ENCODE measurements at places on chromosomes 4 and X. TPM values are rescaled to one million over a fixed set of nuclear protein-coding genes. Genes with fewer than 3 reads are reported as not detected.
A peak's percentile ranks its signal among the peaks of the same experiment; 100 is the strongest.

- H3K27me3 ChIP-seq, result no peaks in the 10 kb centered on the region
- peak; percentile 88 for DNase-seq
- H3K36me3 ChIP-seq, result no peaks in the 10 kb centered on the region
- peaks cover 73% of the 10 kb centered on the region for H3K4me1 ChIP-seq
Observed at GRCh38 chr4:156977435-156978160, 6.0 kb upstream of the PDGFC start.

DNA sequence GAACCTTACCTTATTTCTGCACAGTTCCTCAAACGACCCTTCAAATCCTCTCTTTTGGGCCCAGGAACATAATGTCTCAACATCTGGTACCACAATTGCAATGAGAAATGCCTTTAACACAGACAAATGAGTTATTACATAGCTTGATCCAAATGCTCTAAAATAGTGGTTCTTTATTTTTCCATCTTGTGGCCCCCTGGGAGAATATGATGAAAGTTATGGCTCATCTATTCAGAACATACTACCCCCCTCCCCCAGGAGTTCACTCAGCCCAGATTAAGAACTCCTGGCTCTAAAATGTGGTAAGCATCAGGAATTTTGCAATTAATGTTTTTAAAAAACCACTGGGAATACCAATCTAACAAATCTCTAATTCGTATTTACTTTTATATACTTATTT lies 23.9 kb upstream of the CENPU start:
- H3K4me3 ChIP-seq, result no peak overlapping the region
- DNase-seq, result no peak
- no peaks in the 10 kb centered on the region for H3K27me3 ChIP-seq
- H3K4me1 ChIP-seq, result peaks cover 31% of the 10 kb centered on the region

- H3K36me3 ChIP-seq, result no peaks in the 10 kb centered on the region
- H3K4me3 ChIP-seq, result peak overlapping the region; percentile 86
- peaks cover 8% of the 10 kb centered on the region for H3K4me1 ChIP-seq
- DNase-seq, result peak; percentile 60
- peak overlapping the region; percentile 71 for H3K27ac ChIP-seq
- peaks cover 3% of the 10 kb centered on the region for H3K27me3 ChIP-seq
Observed at GRCh38 chr4:139734875-139735380, 69.3 kb downstream of the MGST2 start.

DNA sequence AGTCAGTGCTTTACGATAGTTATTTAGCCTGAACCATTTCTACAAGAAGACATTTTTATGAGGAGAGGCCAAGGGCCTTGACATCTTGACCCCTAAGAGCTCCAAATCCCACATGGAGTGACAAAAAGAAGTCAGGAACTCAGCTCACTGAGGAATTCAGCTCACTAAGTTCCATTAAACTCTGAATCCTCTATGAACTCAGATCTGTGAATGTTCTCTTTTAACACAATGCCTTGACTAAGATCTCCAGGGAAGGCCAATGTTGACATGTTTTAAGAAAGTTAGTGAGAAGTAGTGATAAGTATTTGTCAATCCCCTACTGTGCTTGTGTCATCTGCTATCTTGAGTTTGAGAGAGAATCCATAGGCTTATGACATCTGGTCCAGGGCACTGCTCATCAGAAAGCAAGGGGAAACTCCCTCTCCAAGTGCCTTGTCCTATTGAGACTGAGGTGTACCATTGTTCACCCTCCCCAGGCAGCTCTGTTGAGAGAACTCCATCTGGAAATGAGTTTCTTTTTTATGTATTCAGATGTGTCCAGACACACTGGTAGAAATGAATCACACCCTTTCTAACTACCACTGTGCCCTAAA lies 68.7 kb upstream of the PCDH19 start:
- no peak overlapping the region for H3K27ac ChIP-seq
- H3K4me3 ChIP-seq, result no peak overlapping the region
- no peaks in the 10 kb centered on the region for H3K27me3 ChIP-seq
- no peaks in the 10 kb centered on the region for H3K36me3 ChIP-seq
- no peaks in the 10 kb centered on the region for H3K4me1 ChIP-seq
- no peak for DNase-seq

DNA sequence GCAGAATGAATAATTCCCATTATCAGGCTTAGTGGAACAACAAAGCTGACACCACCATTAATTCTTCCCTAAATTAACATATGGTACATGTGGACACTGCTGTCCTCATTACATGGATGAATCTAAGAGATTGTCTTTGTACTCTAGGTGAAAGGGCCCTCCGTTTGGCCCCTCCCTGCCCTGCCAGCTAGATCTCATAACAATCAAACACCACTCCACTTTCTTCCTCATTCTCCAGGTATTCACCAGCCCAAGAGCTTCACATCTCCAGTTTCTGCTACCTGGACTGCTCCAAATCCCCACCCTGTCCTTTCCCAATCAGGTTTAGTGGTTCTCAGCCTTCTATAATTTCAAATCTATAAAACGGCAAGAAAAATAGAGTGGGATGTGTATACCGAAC lies 3.8 kb downstream of the HSD17B11 start:
- no peak for DNase-seq
- peak overlapping the region; percentile 8 for H3K27ac ChIP-seq
- H3K4me3 ChIP-seq, result no peak overlapping the region

DNA sequence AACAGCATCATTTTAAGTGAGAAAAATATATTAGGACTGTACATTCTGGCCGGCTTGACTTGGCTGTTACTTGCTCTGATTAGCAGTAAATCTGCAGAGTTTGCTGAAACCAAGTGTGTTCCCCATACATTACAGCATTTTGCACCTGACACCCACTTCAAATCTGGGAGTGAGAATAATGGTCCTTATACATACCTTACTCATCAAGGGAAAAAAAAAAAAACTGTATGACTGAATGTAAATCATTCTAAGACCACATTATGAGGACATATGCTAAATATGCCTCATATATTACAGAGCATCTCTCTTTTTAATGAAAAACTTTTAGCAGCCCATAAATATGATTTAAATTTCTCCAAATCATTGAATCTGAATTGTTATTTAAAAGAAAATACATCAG lies 406.7 kb downstream of the SPOCK3 start:
- H3K27ac ChIP-seq, result no peak overlapping the region
- H3K27me3 ChIP-seq, result no peaks in the 10 kb centered on the region
- H3K36me3 ChIP-seq, result no peaks in the 10 kb centered on the region
- no peak overlapping the region for H3K4me3 ChIP-seq

DNA sequence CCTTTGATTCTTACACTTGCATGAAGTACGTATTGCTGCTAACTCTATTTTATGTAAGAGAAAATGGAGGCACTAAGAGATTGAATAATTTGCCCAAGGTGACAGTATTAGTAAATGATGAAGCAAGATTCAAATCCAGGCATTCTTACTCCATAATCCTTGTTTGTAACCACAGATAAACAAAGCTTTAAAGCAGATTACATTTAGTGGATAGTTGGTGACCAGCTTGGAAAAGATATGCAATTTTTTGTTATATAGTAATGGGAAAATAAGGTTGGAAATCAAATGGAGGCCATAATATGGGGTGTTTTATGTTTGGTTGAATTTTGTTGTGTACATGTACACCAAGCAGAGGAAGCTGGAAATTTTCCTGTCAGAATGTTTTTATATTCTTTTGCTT lies 30.8 kb downstream of the MND1 start:
- H3K4me1 ChIP-seq, result peaks cover 12% of the 10 kb centered on the region
- DNase-seq, result no peak
- H3K27ac ChIP-seq, result no peak overlapping the region

- no peaks in the 10 kb centered on the region for H3K4me1 ChIP-seq
- H3K27ac ChIP-seq, result no peak overlapping the region
- H3K27me3 ChIP-seq, result no peaks in the 10 kb centered on the region
- H3K36me3 ChIP-seq, result 0 out of 2 replicates have a peak, but pooled peaks cover 4% of the 10 kb centered on the region
Observed at GRCh38 chr4:69831646-69832325, 28.2 kb downstream of the SULT1E1 start.

DNA sequence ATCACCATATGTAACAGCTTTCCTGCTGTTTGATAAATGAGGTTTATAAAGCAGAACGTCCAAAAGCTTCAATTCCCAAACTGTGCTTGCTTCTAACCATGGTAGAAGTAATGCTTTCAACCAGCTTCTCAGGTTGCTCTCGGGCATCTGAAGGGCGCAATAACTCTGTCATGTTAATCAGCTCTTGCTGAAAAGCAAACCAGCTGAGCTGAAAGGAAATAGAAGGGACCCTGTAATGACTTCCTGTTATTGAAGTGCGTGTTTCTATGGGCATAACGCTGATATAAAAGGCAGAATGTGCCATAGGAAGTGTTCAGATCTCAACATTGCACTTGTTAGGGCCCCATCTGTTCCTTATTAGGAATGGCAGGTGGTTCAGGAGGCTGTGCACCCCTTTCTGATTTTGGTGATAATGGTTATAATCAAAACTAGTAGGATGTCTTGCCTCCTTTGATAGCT lies 21.2 kb downstream of the HERC3 start:
- peak overlapping the region; percentile 82 for H3K27ac ChIP-seq
- peaks cover 93% of the 10 kb centered on the region for H3K4me1 ChIP-seq
- DNase-seq, result no peak
- H3K27me3 ChIP-seq, result no peaks in the 10 kb centered on the region
- H3K4me3 ChIP-seq, result no peak overlapping the region
- peaks cover 11% of the 10 kb centered on the region for H3K36me3 ChIP-seq

- H3K4me1 ChIP-seq, result peaks cover 20% of the 10 kb centered on the region
- H3K27me3 ChIP-seq, result no peaks in the 10 kb centered on the region
- no peaks in the 10 kb centered on the region for H3K36me3 ChIP-seq
- peak overlapping the region; percentile 47 for H3K27ac ChIP-seq
- no peak overlapping the region for H3K4me3 ChIP-seq
Observed at GRCh38 chr4:126800575-126801141, 832.1 kb upstream of the INTU start.

DNA sequence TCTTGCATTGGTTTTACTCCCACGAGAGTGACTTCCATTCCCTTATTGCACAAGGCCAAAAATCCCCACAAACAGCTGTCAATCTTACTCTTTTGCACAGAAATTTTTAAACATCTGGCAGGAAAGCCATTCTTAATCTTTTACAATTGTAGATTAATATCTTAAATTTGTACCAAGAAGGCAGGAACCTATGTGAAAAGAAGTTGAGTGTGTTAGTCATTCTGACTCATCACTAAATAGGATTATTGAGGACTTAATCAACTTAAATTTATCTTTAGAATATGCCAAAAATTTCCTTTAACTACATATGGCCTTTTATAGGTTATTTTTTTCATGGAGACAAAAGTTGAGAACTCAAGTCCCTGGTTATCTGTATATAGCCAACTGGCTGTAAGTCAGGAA lies 49.0 kb upstream of the VEGFC start:
- DNase-seq, result peak; percentile 77
- peak overlapping the region; percentile 16 for H3K4me3 ChIP-seq
- peaks cover 18% of the 10 kb centered on the region for H3K36me3 ChIP-seq

DNA sequence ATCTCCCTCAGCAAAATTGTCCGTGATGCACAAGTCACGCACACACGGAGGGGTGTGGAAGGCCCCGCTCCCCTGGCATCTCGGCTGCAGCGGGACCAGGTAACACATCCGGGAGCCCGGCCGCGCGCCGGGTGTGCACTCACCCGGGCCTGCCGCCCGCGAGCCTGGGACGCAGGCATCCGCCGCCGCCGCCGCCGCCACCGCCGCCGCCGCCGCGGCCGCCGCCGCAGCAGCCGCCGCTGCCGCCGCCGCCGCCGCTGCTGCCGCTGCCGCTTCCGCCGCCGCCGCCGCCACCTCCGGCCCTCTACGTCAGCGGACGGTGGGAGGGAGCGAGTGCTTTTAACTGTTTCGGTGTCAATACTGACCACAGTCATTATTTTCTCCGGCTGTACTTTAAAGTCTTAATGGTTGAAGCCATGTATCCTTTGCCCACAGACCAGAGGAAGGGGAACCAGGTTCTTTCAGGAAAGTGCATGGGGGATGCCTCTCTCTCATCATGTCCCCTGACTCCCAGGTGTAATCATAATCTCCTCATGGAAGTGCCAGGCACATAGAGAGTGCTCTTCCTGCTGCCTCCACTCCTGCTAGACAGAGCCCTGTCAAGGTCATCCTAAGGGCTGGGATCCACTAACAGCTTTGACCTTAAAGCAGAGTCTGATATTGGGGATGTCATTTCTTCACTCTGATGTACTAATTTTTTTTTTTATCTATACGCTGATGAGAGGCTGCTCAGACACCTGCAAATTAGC lies 38.0 kb downstream of the MAGEE2 start:
- peaks cover 21% of the 10 kb centered on the region for H3K4me1 ChIP-seq
- DNase-seq, result peak; percentile 0
- H3K4me3 ChIP-seq, result peak overlapping the region; percentile 90
- H3K27me3 ChIP-seq, result peaks cover 2% of the 10 kb centered on the region

CENPVL3 gene
- total RNA-seq, result not detected

FAM47E gene
- not detected for total RNA-seq

TMEM271 gene
- total RNA-seq, result not detected

GAGE2A gene
- not detected for total RNA-seq
